ENCODE measurements at places on chromosomes 1 and 21.

GRCh38 chr1:176602388-176603004, 139.5 kb downstream of the PAPPA2 start:
- DNase-seq, result no peak

DNA sequence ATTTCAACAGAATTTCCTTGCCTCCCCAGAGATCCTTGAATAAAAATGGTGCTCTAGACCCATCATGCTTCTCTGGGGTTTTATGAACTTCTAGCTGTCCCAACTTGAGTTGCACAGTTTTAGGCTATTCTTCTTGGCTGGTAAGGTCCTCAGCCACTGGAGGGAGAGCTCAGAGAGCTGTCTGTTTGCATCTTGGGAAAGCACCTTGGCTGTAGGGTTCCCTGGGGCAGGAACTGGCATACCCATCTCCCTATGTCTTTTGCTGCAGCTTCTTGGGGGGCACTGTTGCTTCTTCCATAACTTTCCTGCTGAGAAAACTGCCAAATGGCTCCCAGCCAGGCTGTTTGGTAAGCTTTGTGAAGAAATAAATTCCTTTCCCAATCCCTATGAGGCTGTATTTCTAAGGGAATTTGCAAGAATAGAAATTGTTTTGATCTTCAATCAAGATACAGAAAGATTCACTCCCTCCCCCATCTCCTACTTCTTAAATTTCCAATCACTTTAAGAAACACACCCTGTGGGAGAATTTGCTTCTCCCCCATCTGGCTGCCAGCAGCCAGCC, 8.2 kb upstream of the FMOD start:
- DNase-seq, result no peak

DNA sequence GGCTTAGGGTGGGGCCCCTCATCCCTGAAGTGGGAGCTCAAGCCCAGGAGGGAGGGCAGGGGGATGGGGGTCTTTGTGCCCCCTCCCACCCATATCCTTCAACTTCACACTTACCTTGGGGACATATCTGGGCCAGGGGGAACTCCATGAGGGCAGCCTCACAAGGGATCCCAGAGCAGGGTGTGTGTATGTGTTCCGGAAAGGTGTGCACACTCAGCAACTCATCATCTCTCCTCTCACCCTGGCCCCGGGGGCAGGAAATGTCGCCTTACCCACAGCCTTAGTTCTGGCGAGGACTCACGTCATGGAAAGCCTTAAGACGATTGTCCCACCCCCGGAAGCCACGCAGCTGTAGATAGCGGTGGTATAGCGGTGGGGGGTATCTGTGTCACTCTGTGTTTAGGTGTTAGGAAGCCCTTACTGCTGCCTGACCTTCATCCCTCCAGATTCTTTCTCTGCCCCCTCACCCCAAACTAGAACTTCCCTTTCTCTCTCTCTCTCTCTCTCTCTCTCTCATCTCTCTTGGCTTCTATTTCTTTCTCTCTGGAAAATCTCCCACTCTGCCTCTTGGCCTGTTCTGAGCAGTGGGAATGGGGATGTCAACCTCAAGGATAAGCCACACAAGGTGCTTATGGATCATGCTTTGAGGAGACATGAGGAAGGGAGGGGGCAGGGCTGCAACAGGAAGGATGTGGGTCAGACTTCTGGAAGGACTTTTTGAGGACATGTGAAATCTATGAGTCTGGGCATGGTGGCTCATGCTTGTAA, at the start of gene SH2D2A:
Gene SH2D2A (minus strand): TSS at position 288 of the 768 bp plus-strand sequence. CDS start 140 bp downstream, at position 148.
- peak; percentile 92 for DNase-seq

- DNase-seq, result no peak
Observed at GRCh38 chr1:192439373-192440025, 122.7 kb downstream of the RGS21 start.

DNA sequence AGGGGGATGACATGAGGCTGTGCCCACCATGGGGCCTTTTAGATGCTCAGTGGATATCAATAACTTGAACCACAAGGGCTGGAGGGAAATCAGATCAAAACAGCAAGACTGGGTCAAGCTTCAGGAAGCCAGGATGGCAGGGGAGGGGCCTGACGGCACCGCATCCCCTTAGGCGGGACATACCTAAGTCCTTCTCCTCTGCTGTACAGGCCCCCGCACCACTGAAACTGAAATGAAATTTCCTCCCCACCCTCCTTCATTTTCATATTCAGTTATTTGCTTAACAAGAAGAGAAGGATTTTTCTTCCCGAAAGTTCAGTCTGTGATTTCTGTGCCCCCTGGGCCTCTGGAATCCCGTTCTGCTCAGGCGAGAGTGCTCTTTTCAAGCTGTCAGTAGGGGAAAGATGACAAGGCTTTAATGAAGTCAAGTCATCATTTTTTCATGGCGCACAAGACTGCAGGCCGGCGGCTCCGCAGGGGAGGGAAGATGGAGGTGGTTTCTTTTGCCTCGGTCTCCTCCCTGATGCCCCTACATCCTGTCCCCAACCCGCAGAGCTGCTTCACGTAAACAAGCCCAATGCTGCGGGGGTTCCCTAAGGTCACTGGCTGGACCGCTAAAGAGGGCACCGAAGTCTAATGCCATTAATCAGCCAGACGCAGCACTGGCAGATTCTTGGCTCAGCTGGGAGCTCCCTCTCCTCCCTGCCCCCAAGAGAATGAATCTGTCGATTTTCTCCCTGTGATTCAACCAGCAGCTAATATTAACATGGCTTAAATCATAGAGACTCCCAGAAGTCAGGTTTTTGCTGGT, 264.8 kb downstream of the C1orf94 start:
- DNase-seq, result no peak

DNA sequence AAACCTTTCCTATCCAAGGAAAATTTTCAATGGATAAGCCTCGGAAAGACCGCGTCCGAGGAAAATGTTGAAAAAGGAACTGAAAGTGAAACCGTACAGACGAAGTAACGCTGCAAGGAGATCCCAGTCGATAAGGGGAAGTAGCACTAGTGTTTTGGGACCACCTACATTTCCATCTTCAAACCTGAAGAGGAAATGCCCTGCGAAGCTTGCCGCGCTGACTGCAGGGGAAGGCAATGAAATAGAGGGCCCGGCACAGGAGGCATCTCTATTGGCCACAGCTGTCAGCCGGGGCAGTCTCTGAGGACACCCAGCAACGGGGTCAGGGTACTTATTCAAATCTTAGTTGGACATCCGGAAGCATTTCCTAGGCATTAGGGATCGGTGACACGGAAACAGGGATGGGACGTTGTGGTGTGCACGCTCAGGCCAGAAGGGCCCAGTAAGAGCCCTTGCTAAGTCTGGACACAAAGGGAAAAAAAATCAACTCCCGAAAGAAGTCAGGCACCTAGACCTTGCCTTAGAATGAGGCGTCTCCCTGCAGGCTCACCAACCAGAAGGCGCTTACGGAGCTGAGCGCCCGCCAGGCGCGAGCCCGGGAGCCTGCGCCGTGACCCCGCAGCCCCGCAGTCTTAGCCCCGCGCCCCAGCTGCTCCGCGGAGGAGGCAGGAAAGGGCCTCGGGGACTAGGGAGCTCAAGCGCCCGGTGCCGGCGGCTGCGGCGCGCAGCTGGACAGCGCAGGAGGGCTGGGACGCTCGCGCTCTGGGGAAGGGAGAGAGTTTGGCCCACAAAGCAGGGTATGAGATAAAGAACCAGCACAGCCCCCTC, 655 bp downstream of the USF1 start:
- DNase-seq, result peak; percentile 37

GRCh38 chr1:42003433-42003832, 84.7 kb upstream of the HIVEP3 start:
- DNase-seq, result no peak

DNA sequence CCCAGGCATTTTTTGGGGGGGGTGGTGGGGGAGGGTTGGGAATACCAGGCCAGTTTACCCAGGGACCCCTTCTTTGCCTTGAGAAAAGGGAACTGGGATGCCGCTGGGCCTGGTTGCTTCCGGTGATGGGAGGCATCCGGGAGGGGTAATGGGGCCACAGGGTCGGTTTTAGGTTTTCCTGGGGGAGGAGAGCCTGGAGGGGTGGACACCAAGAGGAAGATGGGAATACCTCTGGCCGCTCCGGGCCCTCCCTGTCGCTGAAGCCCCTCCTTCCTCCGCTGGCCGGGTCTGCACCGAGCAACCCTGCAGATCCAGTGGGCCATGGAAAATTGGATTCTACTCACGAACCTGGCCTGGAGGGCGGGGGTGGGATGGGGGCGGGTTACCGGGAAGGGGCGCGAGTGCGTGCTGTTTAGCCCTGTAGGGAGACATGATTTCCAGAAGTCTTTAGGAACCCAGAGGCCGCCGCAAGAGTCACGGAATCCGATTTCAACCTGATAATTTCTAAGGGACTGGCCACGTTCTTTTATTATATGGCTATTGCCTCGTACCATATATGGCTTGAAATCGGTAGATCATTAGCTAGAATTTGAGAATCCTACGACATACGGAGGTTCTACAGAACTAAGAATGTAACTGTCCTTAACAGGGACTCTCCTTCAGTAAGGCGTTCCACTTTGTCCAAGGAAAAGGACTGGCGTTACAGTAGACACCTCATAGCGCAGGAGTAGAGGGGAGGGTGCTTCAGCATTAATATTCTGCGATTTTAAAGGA, 749 bp downstream of the AKIRIN1 start:
- DNase-seq, result no peak

DNA sequence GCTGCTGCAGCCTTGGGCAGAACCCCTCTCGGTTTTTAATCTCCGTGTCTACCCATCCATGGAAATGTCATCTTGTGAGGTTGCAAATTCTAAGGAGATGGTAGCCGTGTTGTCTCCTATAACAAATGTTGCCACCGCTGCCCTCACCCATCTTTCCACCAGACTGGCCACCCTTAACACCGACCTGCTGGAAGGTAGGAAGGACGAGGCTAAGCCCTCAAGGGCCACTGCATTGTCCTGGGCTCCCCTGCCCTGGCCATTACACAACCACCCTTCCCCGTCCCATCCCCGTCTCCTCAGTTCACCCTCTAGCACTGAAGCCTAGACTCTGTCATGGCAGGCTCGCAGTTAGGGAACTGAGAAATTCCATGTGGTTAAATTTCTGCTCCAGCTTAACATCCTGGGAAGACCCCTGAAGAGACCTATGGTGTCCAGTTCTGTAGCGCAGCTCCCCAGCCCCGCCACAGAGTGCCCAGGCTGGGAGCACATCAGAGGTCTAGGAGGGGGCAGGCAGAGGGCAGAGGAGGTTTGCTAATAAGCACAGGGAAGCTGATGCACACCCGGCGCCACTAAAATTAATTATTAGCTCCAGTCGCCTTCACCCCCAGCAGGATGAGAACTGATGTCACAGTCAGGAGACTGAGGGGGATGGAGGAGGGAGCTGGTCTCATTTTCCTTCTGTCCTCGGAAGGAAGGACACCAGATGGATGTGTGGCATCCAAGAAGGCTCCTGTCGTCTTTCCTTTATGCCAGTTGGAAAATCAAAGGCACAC, 38.3 kb downstream of the STUM start:
- no peak for DNase-seq

DNA sequence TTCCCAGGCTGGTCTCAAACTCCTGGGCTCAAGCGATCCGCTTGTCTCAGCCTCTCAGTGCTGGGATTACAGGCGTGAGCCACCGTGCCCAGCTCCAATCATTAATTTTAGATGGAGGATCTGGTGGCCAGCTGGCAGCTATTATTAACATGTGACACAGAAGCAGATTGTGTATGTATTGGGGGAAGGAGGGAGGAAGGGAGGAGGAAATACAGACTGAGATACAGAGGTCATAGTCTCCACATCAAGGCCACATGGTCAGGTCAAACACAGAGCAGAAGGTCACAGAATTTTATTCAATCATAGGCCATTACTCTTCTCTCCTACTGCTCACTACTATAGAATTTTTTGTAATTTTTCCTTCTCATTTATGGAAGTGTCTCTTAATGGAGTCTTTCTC, 57.9 kb upstream of the ADORA3 start:
- no peak for DNase-seq

GRCh38 chr1:56268519-56269140, 310.7 kb downstream of the PLPP3 start:
- no peak for DNase-seq

DNA sequence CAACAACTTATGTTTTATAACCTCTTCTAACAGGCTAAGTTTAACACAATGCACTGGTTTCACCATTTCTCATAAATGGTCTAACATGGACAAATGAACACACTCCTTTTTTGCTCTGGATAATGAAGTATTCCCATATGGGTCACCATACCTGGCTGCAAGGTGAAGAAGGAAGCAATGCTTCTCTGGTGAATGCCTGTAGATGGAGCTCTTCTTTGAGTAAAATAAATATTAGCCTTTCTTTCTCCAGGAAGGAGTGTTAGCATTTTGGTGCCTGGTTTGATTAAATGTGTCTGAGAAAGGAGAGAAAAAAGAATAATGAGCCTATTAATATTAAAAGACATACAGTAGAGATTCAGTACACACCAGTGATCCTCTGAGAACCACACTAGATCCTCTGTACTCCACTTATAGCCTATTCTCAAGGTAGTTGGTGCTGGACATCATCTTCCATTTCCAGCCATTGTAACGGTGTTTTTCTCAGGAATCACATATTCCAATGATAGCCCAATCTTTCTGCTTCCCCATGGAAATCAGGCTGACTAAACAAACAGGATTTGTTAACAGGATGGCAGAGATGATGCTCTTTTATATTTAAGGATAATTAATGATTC, 17.6 kb downstream of the MTFR1L start:
- no peak for DNase-seq

DNA sequence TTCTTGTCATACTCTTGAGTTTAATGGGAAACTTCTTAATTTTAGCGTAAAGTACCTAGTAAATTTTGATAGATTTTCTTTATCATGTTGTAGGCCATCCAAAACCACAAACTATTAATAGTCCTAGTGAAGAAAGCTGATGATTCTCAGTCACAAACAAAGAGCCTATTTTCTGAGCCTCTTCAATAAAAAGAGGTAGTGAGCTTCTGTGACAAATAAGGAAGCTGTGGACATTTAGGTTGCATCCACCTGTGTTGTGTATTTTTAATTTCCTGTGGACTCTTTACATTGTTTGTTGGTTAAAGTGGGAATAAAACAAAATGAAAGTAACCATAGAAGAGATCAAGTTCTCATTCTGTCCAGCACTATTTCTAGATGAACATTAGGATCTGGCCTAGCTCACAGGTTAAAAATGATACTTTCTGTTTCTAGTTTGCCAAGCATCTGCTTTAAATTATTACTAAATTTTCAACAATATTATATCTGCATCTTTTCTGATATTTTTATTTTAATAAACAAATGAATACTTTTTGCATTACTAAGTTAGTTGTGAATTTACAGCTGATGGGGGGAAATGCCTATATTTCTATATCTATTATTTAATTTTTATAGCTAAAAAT, 702.2 kb upstream of the ADGRL4 start:
- DNase-seq, result no peak

GRCh38 chr21:36134803-36135390, at the start of gene CBR3:
CBR3 (plus strand) TSS chr21:36135079; CDS start chr21:36135193, 114 bp downstream.
- peak; percentile 34 for DNase-seq

All from T-helper 9 cell (primary cell).